Hematopoietic multipotent progenitor cell treated with erythropoietin and hydrocortisone succinate and interleukin-3 and kit ligand, for 6 days (in vitro differentiated cells): ENCODE measurements at places on chromosomes 5 and 9.
A peak's percentile ranks its signal among the peaks of the same experiment; 100 is the strongest.

- peak; percentile 60 for DNase-seq
These were observed 278.1 kb downstream of the AOPEP start for GRCh38 chr9:95004411-95005277.

- no peak for DNase-seq
These were observed 15.2 kb upstream of the OSMR start for GRCh38 chr5:38830521-38831051.

DNA sequence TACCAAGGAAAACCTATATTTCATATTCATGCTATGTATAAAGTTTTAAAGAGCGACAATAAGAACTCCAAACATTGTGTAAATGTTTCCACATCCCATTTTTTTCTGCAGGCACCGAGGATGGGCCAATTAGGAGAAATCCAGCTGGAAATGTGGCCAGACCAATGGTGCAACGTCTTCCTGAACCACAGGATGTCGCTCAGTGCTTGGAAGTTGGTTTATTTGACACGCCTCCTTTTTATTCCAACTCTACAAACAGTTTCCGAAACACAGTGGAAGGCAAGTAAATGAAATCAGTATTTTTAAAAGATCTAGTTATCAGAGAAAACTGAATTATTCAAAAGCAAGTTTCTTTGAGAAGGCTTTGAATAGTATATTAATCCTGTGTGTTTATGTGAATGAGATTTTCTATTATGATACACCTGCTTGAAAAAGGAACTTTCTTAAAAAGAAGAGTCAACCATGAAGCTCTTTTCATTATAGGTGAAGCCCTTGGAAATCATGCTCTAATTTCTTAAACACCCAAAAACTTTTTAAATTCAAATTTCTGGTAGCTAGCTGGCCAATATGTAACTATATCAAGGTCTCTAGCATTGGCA, 9.1 kb downstream of the TYRP1 start:
- DNase-seq, result no peak

DNA sequence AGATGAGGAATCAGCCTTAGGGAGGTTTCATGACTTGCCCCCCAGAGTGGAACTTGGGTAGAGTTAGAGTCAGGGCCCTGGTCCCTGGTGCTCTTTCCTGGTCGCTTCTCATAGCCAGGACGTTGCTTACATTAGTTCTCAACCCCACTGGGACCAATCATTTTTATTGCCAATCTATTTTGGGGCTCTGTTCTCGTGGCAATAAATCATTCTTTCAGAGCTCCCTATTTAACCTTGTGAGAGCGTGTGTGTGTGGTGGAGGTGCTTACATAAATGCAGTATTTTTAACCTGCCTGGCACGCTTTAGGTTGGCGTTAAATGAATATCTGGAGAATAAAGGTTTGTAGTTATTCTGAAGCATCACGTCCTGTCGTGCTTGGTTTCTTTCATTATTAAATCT, 4.1 kb downstream of the TRIO start:
- no peak for DNase-seq

DNA sequence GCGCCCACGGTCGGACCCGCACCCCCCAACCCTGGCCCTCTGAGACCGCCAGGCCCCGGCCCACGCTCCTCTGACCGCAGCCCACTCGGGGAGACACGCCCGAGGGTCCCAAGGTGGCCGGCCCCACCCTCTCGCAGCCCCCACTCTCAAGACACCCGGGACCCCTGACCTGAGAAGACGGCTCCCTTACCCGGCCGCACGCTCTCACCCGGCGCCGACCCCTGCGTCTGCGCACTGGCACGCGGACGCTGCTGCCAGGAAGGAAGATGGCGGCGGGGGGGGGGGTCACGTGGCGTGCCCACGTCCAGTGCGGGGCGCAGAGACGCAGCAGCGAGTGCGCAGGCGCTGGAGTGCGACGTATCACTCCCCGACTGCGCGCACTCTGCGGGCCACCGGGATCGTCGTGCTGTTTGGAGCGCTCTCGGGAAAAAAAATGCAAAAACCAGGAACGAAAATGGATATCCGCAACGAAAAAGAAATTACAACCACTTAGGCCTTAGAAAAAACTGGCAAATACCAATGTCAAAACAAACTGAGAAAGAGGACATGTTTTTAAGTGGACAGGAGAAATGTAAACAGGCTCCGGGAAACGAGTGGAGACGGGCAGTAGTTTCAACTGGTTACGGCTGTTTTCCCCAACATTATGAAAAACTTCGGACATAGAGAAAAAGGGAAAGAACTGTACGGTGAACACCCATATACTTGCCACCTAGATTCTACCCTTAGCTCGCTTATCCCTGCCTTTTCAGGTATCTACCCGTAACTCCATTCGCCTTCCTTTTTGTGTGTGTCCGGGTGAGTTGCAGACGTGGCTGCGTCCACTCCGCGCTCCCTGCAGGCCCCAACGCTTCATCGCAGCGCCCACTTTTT, at the start of gene MRPL36:
TSS of gene MRPL36 (minus strand) at position 236 of the 870 bp plus-strand sequence. CDS start 902 bp downstream, outside the sequence.
- DNase-seq, result peak; percentile 93

DNA sequence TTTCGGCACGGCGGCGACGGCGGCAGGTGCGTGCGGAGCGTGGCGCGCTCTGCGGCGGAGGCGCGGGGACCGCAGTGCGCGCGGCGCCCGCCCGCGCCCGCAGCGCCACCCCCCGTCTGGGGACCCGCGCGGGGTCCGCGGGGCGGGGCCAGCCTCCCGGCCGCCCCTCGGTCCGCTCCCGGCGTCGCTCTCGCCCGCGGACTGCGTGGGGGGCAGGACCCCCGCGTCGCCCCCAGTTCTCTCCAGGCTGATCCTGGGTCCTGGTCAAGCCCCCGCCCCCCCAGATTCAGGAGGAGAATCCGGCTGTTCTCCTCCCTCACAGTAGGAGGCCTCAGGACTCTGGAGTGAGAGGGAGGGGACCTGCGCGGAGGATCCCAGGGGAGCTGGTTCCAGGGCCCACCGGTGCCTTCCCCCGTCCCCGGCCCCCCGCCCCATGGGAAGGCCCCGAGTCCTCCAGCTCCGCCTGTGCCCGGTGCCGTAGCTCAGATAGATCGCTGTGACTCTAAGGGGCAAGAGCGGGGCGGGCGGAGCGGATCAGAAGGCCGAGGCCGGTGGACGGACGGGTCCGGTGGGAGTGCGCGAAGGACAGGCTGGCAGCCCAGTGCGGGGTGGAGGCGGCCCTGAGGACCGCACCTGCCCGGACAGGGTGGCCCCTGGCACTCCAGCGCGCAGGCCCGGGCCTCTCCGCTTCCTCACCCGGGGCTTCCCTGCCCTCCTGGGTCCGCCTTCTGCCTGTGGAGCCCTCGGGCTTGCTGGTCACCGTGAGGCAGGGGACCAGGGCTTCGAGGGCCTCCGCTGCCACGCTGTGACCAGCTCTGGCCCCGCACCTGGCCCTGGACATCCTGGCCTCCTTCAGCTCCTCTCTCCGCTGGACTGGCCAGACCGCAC, at the start of gene RNF208:
TSS of gene RNF208 (minus strand) at position 51 of the 888 bp plus-strand sequence. CDS start 1,028 bp downstream, outside the sequence.
- no peak for DNase-seq

DNA sequence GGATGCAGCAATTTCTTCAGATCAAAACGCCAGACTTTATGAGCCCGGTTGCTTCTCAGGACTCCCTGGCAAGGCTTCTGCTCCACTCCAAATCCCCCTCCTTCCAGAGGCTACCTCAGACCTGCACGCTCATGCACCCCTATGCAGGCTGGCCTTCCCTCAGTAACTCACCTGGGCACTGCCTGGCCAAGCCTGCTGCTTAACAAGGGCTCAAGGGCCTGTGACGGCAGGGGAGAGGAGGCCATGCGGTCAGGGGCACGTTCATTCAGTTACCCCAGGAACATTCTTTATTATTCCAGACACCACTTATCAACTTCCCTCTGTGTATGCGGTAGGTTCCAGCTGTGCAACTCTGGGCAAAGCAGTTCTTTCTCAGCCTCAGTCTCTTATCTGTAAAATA, 79.6 kb downstream of the HRH2 start:
- DNase-seq, result no peak

GRCh38 chr5:104751969-104752368, 1189.4 kb upstream of the NUDT12 start:
- DNase-seq, result no peak

DNA sequence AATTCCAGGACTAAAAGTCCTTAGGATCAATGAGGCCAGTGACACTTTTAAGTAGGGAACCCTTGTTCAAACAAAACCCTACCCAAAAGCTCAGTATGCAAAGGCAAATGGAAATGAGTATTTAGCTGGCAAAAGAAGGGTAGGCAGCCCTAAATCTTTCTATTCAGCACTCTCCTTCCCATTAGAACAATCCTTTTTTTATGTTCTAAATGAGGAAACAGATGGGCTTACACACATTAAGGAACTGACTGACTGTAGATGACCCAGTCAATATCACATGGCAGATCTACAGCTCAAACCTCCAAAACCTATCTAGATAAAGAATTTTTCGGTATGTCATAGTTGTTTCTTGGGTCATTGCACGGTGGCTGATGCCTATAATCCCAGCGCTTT, 7.2 kb downstream of the CSNK1A1 start:
- peak; percentile 64 for DNase-seq

DNA sequence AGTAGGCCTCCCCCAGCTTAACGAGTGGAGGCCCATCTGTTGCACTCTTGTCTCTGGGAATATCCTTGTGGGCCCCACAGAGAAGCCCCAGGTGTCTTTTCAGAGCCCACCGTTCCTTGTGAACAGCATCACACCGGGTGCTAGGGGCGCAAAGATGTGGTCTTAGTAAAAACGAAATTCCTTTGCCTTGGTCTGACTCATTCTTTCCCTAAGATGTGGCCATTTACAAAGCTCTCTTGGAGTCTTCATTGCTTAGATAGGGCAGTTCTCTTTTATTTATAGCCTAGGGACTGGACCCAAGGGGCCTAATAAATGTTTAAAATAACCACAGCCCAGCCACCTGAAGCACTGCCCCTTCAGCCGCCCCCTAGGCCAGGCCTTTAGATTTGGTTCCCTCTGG, 52.8 kb upstream of the RPL26L1 start:
- DNase-seq, result no peak

DNA sequence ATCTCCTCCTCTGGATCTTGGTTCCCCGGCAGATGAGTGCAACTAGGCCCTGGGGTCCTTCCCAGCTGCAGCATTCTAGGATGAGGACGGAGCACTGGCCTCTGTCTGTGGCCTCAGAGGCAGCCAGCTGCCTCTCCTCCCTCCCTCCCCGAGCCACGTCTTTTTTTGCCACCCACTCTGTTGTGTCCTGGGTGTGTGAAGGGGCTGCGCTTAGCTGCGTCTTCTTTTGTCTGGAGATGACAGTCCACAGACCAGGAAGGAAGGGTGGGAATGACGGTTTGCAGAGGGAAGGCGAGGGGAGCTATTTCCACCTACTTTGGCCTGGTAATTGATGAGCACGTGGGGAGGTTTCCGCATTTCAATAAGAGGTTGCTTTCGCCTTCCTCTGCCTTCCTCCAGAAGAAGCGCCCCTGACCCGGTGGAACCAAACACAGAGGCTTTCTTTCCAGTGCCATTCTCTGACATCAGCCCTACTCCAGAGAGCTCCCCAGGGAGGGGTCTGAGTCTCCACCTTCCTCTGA, 34.5 kb upstream of the GABRP start:
- no peak for DNase-seq

GRCh38 chr5:75020016-75020656, 32.2 kb downstream of the GCNT4 start:
- DNase-seq, result no peak

DNA sequence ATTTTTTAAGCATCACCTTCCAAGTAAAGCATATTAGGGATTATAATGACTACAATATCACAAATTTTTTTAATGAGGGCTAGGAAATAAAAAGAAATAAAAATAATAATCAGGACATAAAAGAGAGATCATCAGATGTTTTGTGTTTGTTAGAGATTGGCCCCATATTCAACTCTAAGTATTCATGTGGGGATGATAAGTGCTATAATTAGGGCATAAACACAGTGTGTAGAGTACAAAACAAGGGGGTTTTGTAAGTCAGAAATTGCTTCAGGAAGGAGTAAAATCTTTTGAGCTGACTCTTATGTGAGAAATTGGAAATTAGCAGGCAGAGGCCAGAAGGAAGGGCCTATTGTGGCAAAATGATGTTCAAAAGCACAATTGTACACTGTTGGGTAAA, 127.3 kb downstream of the STARD4 start:
- no peak for DNase-seq

- no peak for DNase-seq
These were observed 885.9 kb downstream of the EFNA5 start for GRCh38 chr5:106784846-106785245.
